ENCODE measurements at places on chromosomes 1 and 21.

DNA sequence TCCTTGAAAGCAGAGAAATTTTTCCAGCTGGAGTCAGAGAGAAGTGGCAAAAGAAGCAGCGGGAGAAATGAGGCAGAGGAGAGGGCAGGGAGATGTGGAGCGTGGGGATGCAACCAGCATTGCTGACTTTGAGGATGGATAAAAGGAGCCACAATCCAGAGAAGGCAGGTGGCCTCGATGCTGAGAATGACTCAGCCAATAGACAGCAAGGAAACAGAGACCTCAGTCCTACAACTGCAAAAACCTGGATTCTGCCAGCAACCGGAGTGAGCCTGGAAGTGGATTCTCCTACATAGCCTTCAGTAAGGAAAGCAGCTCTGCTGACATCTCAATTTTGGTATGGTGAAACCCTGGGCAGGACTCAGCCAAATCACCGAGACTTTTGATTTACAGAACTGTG, 128.9 kb upstream of the ATP1B1 start:
- DNase-seq = no peak

DNA sequence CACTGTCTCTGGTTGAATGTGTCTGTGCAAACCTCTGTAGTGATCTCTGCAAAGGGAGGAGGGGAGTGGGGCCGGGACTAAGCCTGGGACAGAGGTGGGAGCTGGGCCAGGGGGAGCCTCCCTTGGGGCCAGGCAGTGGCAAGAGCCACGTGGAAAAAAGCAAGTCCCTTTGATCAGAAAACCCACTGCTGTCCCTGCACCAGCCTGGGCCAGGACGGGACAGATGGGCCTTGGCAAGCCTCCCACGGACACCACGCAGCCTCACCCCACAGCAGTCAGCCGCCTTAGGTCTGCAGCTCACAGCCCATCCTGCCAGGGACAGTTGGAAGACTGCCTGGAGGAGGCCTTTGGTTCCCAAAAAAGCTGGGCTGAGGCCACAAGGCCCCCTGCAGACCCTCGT, 11.7 kb upstream of the TRAPPC10 start:
- no peak for DNase-seq

- no peak for DNase-seq
Observed at GRCh38 chr1:157161901-157162300, 23.7 kb upstream of the ETV3 start.

DNA sequence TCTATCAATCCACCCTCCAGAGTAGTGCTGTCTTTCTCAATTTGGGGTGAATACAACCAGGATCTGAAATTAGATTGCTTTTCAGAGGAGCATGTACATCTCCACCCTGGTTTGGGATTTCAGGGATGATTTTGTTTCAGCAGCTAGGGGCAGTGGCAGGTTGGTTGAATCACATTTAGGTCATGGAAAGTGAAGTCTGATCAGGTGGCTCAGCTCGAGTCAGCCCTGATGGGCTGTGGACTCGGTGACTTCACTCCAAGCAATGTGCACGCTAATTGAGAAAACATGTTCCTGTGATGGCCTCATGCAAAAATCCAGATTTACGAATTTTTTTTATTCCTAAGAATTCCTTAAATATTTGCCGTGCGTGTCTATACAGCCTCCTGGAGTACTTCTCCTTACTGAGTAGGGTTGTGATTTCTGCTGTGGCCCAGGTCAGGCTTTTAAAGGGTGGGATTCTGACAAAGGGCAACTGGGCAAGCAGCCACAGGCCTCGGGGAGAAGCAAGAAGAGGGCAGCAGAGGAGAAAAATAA, 7.5 kb downstream of the NGF start:
- no peak for DNase-seq

DNA sequence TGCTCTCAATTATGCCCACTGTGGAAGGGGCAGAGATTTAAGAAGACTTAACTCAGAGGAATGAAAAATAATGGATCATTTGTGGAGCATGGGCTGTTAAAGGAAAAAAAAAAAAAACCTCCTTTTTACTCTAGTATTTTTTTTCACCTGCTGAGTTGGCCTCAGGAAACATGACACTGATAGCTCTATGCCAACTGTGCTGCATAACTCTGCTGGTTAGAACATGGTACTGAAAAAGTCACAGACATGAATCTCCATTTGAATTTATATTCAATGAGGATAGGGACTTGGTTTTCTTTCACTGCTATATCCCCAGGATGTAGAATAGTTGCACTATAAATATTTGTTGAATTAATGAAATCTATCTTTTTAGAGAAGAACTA, 86.1 kb upstream of the KIAA0040 start:
- no peak for DNase-seq

DNA sequence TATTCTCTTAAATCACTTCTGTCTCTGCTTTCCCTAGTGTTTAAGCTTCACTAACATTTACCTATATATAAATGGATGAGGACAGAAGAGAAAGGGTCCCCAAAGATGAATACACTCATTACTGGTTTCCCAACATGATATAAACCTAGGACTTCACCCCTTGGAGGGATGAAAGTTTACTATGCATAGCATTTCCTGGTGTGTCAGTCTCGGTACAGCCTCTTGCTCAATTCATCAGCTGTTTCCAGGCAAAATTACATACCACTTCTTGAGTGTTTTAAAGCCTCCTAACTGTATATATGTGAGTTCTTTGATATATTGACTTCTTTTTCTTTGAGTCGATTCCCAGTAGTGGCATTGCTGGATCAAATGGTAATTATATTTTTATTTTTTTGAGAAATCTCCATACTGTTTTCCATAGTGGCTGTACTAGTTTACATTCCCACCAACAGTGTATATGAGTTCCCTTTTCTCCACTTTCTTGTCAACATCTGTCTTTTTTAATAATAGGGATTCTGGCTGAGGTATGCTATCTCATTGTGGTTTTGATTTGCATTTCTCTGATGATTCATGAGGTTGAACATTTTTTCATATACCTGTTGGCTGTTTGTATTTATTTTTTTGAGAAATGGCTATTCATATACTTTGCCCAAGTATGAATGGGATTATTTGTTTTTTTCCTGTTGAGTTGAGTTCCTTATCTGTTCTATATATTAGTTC, 259.3 kb upstream of the CACYBP start:
- DNase-seq = no peak

DNA sequence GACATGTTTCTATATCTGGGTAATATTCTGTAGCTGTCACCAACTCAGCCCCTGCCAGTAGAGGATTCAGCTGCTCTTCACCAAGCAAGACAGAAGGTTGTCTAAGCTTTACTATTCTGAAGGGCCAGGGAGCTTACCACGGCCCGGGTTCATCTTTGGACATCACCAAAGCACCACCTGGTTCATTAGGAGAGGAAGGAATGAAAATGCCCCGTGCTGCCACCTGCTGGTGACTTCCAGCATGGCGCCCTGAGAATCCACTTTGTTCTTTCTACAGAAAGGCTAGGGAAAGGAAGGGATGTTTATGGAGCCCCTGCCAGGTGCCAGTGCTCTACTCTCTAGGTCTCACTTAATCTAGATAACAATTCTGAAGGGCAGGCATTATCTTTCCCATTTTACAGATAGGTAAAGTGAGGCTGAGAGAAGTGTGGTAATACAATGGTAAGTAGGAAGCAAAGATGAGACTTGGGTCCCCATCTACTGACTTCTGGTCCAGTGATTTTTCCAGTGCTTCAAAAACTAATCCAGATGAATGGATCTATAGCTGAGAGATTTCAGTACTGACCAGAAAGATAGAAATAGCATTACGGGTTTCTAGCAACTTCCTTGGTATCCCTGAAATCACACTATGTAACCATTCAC, 79.5 kb downstream of the BEND5 start:
- peak; percentile 51 for DNase-seq

GRCh38 chr1:48000883-48001282, 3.7 kb upstream of the TRABD2B start:
- DNase-seq = no peak

DNA sequence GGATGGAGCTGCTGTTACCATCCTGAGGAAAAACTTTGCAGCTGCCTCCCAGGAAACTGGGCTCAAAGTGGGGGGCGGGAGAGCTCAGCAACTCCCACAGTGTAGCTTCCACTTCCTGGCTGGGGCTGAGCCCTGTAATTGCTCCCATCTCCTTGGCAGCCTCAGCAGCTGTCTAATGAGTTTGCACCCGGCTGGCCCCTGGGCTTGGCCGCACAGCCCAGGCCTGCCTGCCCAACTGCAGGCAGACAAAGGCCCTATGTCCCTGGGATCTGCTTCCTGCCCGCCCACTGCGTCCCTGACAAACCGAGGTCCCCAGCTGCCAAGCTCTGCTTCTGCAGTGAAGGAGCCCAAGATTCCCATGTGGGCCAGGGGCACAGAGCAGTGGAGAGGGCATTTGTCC, 30.1 kb downstream of the EDN2 start:
- no peak for DNase-seq

GRCh38 chr1:222557148-222557547, 9.2 kb upstream of the HHIPL2 start:
- no peak for DNase-seq

DNA sequence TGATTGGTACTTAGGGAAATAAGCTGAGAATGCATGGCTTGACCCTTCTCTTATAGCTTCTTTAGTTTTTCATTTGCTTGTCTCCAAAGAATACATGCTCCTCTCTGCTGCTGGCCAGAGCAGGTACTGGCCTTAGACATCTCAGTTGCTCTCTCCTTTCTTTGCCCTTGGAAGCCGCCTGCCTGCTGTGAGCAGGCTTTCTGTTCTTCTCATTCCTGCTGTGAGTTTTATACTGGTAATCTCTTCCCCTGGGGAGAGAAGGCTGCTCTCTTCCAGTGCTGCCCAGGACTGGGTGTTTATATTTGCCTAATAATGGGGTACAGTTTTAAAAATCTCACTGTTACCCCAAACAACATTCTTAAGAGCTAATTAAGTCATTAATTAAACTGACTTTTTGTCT, 323.5 kb upstream of the LRRC7 start:
- no peak for DNase-seq

- DNase-seq = no peak
Observed at GRCh38 chr1:40030528-40031135, 9.9 kb upstream of the CAP1 start.

DNA sequence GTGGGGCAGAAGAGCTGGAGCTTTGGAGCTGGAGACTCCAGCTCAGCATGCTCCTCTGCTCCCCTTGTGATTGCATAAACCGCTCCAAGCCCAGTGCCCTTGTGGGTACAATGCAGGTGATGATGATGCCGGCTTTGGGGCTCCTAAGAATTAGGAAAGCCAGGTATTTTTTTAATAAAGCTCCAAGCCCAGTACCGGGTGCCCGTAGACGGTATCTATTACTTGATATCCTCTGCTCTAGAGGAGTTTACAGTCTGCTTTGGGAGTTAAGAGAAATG, 27.2 kb downstream of the TENT5C start:
- no peak for DNase-seq

DNA sequence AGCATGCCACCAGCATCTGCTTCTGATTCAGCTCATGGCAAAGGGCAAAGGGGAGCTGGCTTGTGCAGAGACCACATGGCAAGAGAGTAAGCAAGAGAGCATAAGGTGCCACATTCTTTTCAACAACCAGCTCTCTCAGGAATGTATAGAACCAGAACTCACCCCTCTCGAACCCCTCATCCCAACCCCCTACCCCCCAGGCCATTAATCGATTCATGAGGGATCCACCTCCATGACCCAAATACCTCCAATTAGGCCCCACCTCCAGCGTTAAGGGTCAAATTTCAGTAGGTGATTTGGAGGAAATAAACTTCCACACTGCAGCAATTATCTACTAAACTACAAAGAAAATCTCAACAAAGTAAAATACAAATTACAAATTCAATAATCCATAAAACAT, 32.2 kb upstream of the LRRC7 start:
- no peak for DNase-seq

DNA sequence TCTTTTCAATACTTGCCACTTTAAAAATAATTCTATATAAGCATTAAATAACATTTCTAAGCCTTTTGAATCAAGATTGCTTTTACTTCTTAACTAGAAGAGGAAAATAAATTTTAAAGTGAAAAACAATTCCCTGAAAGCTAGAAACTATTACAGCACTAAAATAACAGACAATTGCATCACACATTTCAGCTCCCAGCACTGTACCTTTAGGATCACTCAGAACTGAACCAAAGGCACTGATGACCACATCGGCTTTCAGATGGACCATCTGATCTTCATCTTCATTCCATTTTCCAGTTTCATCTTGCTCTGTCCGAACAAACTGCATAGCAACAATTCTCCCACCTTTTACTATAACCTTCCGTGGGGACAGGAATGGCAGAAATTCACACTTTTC, 347.3 kb downstream of the DPYD start:
- no peak for DNase-seq

- DNase-seq = peak; percentile 30
Observed at GRCh38 chr1:113390871-113391648, 745 bp downstream of the MAGI3 start.

GRCh38 chr21:41945982-41946381, 7.8 kb downstream of the C2CD2 start:
- DNase-seq = no peak

- DNase-seq = no peak
Observed at GRCh38 chr1:203781962-203782361, 13.5 kb upstream of the ZBED6 start.

DNA sequence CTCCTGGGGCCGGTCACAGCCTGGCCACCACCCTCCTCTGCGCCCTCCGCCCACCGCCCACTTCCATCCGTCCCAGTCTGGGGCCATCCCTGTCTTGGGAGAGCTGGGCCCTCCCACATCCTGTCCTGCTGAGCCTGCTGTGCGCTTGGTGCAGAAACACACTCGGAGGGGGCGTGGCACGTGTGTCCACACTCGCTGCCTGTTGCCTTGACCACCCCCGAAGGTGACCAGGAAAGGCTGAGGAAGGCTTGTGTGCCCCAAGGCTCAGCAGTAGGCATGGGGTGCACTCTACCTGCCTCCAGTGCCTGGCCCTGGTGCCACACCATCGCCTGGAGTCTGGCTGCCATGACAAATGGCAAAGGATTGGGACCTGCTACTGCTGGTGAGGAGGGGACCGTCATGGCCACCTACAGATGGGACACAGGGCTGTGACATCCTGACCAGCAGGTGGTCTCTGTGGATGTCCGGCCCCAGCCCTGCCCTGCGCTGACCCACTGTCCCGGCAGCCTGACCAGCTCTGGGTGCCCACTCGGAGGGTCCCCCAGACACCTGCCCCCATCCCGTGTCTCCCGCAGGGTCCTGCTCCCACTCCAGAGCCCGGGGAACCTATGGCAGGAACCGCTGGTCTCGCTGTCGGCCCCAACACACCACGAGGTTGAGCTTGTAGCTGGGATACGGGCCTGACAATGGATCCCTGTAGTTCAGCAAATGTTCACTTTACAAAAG, 23.2 kb upstream of the PTTG1IP start:
- no peak for DNase-seq

GRCh38 chr1:196464480-196464941, 143.7 kb downstream of the KCNT2 start:
- no peak for DNase-seq

Measured in activated T-cell treated with anti-CD3 and anti-CD28 coated beads for 48 hours (primary cell).